ENCODE measurements at places on chromosomes 16 and 17.

DNA sequence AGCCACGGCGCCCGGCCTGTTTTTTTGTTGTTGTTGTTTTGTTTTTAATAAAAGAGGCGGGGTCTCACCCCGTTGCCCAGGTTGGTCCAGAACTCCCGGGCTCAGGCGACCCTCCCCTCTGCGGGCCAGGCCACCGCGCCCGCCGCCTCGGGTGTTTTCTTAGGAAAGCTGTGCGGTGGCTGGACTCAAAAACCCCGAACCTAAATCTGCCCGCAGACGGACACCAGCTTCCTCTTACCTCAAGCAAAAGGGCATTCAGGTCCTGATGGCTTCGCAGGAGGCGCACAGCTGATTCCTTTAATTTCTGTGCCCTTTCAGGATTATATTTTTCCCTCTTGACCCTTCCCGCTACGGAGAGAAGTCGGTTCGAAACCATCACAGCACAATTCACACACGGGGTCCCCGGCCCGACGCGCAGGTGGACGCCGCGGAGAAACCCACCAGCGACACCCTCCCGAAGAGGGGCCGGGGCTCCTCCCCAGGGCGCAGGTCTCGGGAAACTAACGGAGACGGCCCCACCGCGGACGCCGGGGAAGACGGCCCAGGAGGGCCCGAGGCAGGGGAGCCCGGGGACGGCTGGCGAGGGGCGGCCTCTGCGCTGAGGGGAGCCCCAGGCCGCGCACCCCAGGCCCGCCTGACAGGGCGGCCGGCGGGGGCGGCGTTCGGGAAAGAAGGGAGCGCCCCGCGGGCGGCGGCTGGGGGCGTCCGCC, 653 bp downstream of the FANCA start:
- no peak for DNase-seq

DNA sequence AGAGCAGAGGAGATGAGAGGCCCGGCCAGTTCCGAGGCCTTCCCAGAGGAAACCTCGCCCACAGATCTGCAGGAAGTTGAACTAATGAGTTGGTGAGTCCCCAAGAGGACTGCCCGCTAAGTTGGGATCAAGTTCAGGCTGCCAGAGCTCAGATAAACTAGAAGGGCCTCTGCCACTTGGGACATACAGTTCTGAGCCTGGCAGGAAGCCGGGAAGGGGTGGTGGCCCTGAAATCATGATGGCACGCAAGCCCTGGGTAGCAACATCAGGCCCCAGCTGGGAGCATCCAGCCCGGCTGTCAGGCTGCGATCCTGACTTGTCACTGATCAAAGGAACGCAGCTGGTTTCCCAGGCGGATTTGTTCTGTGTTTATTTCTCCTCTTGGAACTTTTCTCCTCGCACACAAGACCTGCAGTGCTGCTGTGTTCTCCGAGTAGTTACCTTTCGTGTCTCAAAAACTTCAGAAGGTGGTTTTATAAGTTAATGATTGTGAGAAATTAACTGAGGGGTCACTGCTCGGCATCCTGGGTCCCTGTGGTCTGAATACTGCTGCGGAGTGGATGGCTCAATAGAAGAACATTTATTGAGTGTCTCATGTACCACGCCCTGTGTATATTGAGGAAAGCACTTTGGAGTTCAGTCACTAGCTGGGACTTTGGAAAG, 8.0 kb upstream of the WFDC1 start:
- peak; percentile 82 for DNase-seq

- no peak for DNase-seq
These were observed 8.2 kb downstream of the ADCY7 start for GRCh38 chr16:50274326-50275097.

GRCh38 chr16:85419503-85420408, 193.4 kb upstream of the GSE1 start:
- peak; percentile 12 for DNase-seq

DNA sequence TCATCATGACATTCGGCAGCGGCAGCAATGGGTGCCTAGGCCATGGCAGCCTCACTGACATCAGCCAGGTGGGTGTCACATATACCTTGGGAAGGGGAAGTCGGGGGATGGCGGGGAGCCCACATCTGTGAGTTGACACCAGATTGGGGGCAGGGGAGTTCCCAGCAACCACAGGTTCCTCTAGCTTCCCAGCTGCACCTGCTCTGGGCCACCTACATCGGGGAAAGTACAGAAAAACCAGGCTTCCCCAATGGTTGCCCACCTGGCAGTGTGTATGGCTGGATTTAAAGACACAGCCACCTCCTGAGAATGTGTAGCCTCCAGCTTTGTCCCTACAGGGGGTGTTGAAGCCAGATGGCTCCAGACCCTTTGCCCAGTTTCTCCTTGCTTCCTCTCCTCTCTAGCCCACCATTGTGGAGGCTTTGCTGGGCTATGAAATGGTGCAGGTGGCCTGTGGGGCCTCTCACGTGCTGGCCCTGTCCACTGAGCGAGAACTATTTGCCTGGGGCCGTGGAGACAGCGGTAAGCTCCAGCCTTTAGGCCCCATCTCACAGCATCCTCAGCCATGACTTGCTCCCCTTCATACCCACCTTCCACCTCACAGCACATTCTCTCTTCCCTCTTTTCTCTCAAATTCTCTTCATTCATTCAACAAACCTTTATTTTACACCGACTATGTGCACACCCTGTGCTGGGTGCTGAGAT, 5.0 kb upstream of the TRAF4 start:
- DNase-seq = no peak

DNA sequence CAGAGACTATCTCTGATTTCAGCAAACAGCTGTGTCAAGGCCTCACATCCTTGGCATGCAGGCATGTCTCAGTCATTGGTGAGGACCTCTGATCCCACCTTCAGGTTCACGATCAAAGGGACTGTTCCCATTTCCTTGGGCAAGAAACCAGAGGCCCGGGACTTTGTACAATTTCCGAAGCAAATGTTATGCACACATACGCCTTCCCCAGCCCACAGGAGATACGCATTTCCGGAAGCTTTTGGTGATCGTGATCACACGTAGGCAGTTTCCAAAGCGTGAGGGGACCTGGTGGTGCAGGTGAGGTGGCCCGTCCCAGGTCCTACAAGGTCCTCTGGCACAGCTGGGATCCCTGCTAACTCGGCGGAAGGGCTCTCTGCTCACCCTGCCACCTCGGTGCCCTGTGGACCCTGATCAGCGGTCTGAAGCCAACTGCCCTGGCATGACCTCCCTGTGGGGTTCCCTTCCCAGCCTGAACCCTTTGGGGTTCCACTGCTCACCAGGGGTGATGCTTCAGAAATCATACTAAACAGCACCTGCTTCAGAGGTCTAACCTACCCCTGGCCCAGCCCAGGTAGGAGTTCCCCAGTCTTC, 28.8 kb upstream of the KLHDC4 start:
- DNase-seq = no peak

GRCh38 chr16:73545755-73546154, 497.8 kb upstream of the ZFHX3 start:
- no peak for DNase-seq

DNA sequence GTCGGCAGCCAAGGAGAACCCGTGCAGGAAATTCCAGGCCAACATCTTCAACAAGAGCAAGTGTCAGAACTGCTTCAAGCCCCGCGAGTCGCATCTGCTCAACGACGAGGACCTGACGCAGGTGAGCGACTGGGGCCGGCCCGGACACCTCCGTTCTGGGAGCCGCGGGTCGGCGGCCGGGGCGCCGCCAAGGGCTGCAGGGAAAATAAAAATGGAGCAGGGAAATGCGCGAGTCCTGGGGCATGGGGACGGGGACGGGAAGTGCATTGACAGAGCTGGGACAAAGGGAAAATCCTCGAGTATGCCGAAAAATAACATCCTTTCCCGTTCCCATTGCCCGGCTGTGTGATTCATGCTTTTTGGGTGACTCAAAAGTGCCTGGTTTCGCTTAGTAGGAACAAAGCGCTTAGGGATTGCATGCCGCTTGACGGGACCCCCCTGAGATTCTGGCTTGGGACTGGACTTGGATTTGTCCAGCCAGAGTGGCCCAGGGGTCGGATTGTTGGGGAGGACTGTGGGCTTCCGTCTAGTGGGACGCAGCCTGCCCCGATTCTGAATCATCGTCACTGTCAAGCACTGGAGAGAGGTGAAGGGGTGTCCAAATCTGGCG, 699 bp downstream of the MPRIP start:
- DNase-seq = no peak

GRCh38 chr16:85037721-85038120, 10.1 kb downstream of the KIAA0513 start:
- DNase-seq = no peak

DNA sequence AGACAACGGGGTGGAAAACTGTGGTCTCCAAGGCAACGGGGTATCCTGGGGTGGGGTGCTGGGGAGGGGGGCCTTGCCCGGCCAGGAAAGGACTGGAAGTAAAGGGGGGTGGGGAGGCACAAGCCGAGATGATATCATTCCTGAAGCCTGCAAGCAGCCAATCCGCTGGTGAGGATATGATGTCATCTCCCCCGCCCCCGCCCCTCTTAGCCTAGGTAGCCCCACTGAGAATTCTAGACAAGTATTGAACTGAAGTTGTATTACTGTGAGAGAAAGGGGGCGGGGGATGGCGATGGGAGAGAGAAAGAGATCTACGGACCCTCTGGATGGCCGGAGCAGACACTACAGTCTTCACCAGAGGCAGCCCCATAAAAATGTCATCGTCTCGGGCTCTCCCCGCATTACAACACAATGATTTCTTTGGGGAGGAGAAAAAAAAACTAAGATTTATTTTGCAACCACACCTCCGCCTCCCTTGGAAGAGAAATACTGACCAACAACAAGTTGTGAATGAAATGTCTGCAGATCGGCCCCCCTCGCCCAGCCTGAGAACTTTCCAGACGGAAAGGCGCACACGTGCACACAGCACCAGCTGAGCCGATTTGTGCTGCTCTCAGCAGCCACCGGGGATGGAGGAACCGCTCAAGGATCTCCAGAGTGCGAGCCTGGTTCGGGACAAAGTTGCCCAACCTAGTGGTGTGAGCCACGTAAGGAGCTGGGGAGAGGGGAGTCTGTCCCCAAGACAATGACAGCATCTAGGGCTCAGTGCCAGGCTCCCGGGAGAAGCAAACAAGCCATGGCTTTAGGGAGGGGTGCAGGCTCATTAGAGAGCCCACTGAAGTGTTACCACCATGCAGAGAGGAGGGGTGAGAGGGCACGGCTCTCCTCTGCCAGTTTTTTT, 222.1 kb downstream of the SOX9 start:
- peak; percentile 74 for DNase-seq

- no peak for DNase-seq
These were observed 29.6 kb downstream of the SEC14L5 start for GRCh38 chr16:4987580-4988374.

- DNase-seq = peak; percentile 89
These were observed 22.6 kb downstream of the GJD3 start for GRCh38 chr17:40341808-40342503.

DNA sequence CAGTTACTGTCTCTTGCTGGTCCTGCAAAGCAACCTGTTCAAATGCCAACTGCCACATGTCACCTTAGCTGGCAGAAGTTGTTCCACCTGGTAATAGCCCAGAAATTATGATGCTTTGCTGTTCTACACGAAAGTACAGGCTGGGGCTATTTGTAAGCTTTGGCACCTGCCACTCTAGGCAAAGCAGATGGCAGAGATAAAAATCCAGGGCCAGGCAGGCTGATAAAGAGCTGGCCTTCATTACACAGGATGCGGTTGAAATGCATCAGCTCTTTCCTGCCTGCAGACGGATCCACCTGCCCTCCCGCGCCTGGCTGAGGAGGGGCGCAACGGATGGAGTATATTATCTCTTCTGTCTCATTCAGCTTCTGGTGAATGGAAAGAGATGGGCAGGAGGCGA, 29.3 kb upstream of the KDM8 start:
- no peak for DNase-seq

DNA sequence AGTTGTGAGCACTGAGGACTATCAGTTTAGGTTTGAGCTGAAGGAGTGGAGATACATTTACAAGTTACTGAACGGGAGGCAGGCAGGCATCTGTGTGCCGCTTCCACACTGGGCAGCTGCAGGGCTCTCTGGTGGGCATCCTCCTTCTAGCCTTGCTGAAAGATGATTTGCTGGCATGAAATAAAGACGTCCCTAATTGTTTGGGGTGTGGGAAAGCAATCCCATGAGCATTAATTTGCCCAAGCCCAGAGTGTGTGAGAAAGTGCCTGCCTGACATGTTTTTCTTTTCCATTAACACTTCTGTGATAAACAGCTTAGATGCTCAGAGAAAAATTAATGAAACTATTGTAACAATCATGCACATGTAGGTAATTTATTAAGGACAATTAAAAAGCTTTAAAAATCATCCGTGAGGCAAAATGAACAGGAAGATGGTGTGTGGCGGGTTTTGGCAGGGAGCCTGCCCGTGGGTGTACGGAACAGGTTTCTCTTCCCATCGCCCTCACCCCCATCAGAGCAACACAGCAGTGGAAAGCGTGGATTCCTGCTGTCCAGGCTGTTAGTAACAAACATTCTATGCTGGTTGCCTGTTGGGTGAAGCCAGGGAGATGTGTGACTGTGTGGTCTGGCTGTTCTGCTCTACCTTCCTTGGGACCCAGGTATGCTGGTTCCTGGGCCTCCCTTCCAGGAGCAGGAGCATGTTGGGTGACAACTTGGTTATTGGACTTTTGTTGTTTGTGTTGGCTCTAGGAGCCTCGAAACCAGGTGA, 191.9 kb downstream of the MSI2 start:
- no peak for DNase-seq

DNA sequence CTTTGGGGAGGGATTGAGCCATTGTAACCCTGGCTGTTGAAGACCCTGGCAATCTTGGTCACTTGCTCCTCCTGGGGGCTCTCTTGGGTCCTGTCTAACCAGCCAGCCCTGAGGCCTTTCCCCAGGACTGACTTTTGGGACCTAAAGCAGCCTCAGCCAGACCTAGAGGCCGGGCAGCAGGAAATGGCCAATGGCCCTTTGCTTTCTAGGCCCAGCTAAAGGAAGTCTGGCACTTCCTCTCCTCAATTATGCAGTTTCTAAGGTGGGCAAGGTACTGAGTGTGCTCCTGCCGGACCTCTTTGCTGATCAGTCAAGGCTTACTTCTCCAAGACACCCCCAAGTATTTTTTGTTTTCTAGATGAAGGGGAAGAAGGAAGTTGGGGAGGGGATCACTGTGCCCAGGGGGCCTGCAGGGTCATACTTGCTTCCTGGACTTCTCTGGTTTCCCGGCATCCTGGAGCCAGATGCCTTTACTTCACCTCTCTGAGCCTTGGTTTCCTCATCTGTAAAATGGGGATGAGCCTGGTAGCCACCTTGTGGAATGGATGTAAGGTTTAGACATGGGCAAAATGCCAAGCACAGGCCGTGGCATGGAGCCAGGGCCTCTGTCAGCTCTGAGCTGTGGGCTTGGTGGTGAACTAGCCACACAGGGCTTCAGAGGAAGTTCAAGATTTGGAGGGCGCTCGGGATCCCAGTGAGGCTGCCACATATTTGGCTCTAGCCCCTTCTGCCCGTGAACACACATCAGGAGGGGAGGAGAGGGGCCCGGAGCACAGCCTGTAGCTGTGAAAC, 8.6 kb downstream of the CX3CL1 start:
- DNase-seq = no peak
